Ammon's horn (tissue), 1 donor: ENCODE measurements at places on chromosomes 2 and 18.
A peak's percentile ranks its signal among the peaks of the same experiment; 100 is the strongest.

DNA sequence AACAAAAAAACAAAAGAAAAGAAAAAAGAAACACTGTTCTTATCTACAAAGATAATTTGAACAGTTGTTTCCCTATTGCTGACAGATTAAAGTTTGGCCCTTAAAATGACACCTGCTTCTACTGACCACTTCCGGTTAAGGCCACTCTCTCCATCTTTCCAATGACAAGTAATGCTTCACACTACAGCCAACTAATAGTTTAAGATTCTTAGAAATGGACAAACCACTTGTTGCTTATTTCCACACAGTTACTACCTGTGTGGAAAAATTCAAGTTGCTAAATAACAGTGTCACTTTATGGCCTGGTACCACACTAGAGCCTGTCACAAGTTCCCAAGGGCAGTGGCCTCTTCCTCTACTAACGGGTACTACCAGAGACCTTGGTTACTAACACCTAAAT lies 2.4 kb downstream of the TMEM185B start:
- no peak for DNase-seq

- DNase-seq, result no peak
These were observed 290.6 kb downstream of the ZNF521 start for GRCh38 chr18:25061395-25061794.

DNA sequence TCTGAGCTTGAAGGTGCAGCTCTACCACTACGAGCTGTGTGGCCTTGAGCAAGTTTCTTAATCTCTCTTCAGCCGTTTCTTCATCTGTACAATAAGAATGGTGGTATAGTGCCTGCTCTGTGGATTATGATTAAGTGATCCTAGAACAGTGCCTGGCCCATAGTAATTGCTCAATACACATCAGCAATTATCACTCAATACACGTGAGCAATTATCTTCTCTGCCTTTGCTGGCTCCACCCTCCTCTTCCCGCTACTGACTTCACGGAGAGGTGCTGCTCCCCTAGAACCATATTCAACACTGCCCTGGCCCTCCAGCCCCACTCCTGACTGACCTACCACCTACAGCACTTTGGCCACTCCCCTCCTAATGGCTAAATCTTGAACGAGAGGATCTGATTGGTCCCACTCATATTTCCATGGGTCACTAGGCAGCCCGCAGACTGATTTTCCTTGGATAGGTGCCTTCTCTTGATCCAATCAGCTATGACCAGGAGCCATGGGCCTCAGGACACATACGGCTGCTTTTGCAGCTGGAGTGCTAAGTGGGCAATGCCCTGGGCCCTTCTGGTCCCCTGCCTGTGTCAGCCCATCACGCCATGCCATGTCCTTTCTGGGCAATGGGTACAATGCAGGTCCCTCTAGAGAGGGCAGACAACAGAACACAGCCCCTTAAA lies 77.5 kb downstream of the STPG4 start:
- no peak for DNase-seq

GRCh38 chr2:229586012-229586411 lies 128.3 kb downstream of the DNER start:
- no peak for DNase-seq

GRCh38 chr2:99662761-99663341 lies 173.0 kb upstream of the REV1 start:
- DNase-seq, result peak; percentile 80

DNA sequence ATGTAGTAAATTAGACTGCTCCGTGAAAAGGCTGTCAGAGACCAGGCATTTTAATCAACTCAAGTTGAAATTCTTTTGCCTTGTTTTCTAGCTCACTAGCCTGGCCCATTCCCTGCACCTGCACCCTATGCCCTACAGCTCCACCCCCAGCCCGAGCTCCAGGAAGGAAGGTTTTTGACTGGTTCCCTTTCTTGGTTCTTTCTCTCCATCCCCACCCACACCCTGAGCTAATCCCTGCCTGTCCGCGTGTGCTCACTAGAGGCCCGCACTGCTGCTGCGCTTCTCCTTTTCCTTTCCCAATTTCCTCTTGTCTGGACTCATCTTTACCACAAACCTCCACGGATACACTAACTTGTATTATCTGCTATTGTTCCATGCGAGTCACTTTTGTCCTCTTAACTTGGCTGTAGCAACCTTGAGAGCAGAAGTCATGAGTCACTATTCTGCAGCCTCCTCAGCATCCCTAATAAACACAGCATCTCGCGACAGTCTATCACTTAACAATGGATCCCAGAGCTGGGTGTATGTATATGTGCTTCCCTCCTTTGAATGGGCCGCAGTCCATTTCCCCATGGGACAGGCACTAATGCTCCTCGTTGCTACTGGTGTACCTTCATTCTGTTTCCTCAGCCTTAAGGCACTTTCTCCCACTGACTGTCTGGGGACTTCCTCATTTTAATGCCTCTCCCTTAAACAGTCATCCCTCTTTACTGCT lies 36.5 kb downstream of the COLEC12 start:
- no peak for DNase-seq

GRCh38 chr18:45518311-45519155 lies 96.7 kb upstream of the SLC14A2 start:
- DNase-seq, result no peak

DNA sequence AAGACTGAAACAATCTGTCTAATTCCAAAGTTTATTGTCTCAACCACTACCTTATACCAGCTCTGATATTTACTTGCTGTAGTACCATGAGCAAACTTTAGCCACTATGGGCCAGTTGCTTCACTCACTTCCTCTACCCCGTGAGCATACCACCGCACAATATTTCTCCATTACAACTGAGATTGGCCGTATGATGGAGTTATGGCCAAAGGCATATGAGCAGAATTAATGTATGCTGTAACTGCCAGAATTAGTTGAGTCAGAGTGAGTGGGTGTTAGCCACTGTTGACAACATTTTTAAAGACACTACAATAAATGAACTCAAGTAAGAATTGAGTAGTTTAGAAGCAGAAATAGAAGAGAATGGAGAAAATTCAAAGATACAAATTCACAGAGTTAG lies 69.7 kb downstream of the LRATD1 start:
- DNase-seq, result peak; percentile 11

- DNase-seq, result no peak
These were observed 111.5 kb upstream of the EML6 start for GRCh38 chr2:54611830-54612545.

- DNase-seq, result no peak
These were observed 414.3 kb upstream of the RGPD4 start for GRCh38 chr2:107412209-107412904.

DNA sequence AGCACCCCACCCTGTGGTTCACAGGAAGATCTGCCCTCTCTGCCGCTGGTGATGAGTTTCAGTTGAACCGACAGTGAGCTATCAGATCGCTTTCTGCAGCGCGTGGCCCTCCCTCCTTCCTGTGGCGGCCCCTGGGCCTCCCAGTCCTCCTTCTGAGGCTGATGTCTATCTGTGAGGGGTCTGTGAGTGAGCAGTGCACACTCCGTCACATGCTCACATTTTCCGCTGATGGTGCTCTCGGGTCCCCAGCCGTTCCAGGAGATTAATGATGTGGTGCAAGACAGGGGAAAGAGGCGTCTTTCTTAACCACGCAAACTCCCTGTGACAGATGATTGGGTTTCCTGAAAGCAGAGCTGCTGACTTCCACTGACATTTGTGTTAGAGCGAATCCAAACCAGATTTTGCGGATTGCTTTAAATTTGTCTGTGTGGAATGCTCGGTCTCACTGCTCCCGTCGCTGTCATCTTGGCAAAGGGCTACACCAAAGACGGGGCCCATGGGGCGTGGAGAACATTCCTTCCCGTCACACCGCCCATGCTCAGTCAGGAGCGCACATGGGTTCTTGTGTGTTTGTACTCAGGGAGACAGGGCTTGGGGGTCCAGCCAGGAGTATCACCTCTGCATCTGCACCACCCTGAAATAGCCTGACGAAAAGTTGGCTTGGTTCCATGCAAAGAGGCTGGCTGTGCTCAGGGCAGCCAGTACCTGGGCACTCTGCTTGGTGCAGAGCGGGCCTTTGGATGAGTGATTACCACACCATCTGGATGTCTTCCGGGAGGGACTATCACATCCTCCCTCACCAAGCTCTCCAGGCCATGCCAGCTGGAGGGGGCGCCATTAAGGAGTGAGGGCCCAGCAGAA lies 154.7 kb upstream of the HS6ST1 start:
- peak; percentile 25 for DNase-seq

GRCh38 chr2:143361346-143361745 lies 232.1 kb downstream of the ARHGAP15 start:
- DNase-seq, result no peak

DNA sequence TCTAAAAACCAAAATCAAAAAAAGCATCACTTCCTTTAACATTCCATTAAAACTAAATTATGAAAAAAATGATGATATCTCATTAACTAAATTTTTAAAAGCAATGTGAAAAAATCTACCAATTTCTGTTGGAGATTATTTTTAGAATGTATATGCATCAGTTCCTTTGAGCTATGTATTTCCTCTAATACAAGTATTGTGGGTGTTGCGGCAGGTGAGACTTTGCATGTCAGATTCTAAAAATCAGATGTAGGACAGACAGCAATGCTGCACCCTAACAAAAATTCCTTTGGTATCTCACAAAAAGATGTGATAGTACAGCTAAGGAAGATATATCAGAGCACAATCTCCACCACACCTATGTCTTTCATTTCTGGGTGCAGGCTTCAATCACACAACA lies 6.8 kb downstream of the MBD2 start:
- DNase-seq, result no peak
